ENCODE measurements at places on chromosomes 5 and 9. TPM values are rescaled to one million over a fixed set of nuclear protein-coding genes. Genes with fewer than 3 reads are reported as not detected.

The FKBP15 gene
- 22.0 TPM for total RNA-seq

The TMEM174 gene
- total RNA-seq: not detected

The ADAMTS16 gene
- 0.28 TPM for total RNA-seq

The DCAF12 gene
- 39.6 TPM for total RNA-seq

The IL13 gene
- total RNA-seq: not detected

The NEUROG1 gene
- not detected for total RNA-seq

The IFNA2 gene
- total RNA-seq: not detected

The SPINK13 gene
- total RNA-seq: not detected

The STRBP gene
- total RNA-seq: 84.9 TPM

The ROR2 gene
- 12.3 TPM for total RNA-seq

GRCh38 chr5:178240766-178241165 is 8.2 kb upstream of the PHYKPL start:
- H3K36me3 ChIP-seq: no peaks in the 10 kb centered on the region
- no peak for DNase-seq
- H3K27me3 ChIP-seq: no peaks in the 10 kb centered on the region

GRCh38 chr9:8251566-8251965 is 452.0 kb upstream of the DMAC1 start:
- no peaks in the 10 kb centered on the region for H3K27me3 ChIP-seq
- no peaks in the 10 kb centered on the region for H3K4me1 ChIP-seq
- no peak overlapping the region for H3K27ac ChIP-seq

GRCh38 chr9:83537331-83538171 is 650 bp downstream of the FRMD3 start:
- H3K27me3 ChIP-seq: peaks cover 80% of the 10 kb centered on the region
- DNase-seq: no peak
- H3K4me3 ChIP-seq: peak overlapping the region; percentile 44
- H3K36me3 ChIP-seq: no peaks in the 10 kb centered on the region
- no peak overlapping the region for H3K27ac ChIP-seq

GRCh38 chr5:57499262-57500050 is 16.8 kb upstream of the ACTBL2 start:
- peak; percentile 59 for DNase-seq
- no peak overlapping the region for H3K27ac ChIP-seq
- H3K4me3 ChIP-seq: peak overlapping the region; percentile 19
- no peaks in the 10 kb centered on the region for H3K36me3 ChIP-seq

GRCh38 chr5:168282120-168282519 is 9.3 kb upstream of the WWC1 start:
- no peaks in the 10 kb centered on the region for H3K4me1 ChIP-seq
- no peaks in the 10 kb centered on the region for H3K36me3 ChIP-seq
- no peak overlapping the region for H3K27ac ChIP-seq
- no peaks in the 10 kb centered on the region for H3K27me3 ChIP-seq
- DNase-seq: peak; percentile 17
- no peak overlapping the region for H3K4me3 ChIP-seq

GRCh38 chr9:35972093-35972492 is 14.1 kb upstream of the OR2S2 start:
- DNase-seq: no peak
- no peak overlapping the region for H3K27ac ChIP-seq
- H3K4me3 ChIP-seq: no peak overlapping the region

DNA sequence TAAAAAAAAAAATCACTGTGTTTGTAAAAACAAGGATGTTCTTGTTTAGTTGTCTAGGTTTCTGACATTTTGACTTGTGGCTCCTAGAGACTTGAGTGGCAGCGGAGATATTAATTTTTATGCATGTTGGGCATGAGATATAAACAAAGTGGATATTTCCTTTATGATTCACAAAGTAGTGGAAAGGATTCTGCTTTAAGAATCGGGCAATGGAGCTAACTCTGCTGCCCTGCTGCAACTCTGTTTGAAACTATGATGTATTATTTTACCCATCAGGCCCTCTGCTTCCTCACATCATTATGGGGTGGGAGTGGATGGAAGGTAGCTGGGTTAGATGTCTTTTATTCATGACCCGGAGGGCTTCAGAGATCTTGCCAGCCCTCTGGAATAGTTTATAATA is 94.1 kb upstream of the CD180 start:
- H3K36me3 ChIP-seq: no peaks in the 10 kb centered on the region
- no peaks in the 10 kb centered on the region for H3K27me3 ChIP-seq
- H3K4me3 ChIP-seq: no peak overlapping the region
- peaks cover 38% of the 10 kb centered on the region for H3K4me1 ChIP-seq

GRCh38 chr5:81422671-81423070 is 28.7 kb upstream of the ACOT12 start:
- H3K4me1 ChIP-seq: peaks cover 5% of the 10 kb centered on the region
- H3K4me3 ChIP-seq: no peak overlapping the region
- no peaks in the 10 kb centered on the region for H3K27me3 ChIP-seq
- no peak for DNase-seq
- no peaks in the 10 kb centered on the region for H3K36me3 ChIP-seq

- no peak overlapping the region for H3K27ac ChIP-seq
- no peak overlapping the region for H3K4me3 ChIP-seq
- H3K27me3 ChIP-seq: peaks cover 7% of the 10 kb centered on the region
- H3K4me1 ChIP-seq: no peaks in the 10 kb centered on the region
- no peak for DNase-seq
Measured at GRCh38 chr5:151550146-151550545, 41.0 kb downstream of the FAT2 start.

DNA sequence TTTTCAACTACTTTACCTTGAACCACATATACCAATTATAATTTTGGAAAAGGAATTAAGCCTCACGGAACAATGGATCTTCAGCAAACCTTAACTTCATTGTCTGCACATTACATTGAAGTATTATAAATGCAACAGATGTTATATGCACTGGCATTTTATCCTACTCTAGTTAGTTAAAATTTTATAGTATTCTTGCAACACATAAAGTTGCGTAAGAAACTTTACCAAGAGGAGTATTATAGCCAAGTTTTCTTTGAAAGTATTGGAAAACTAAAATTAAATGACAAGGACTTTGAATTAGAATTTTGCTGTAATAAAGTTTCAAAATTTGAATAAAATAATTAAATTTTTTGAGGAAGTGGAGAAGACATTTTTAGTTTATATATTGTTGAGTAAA is 63.4 kb upstream of the SREK1 start:
- peaks cover 6% of the 10 kb centered on the region for H3K36me3 ChIP-seq
- no peaks in the 10 kb centered on the region for H3K4me1 ChIP-seq
- no peak overlapping the region for H3K27ac ChIP-seq
- H3K27me3 ChIP-seq: no peaks in the 10 kb centered on the region

DNA sequence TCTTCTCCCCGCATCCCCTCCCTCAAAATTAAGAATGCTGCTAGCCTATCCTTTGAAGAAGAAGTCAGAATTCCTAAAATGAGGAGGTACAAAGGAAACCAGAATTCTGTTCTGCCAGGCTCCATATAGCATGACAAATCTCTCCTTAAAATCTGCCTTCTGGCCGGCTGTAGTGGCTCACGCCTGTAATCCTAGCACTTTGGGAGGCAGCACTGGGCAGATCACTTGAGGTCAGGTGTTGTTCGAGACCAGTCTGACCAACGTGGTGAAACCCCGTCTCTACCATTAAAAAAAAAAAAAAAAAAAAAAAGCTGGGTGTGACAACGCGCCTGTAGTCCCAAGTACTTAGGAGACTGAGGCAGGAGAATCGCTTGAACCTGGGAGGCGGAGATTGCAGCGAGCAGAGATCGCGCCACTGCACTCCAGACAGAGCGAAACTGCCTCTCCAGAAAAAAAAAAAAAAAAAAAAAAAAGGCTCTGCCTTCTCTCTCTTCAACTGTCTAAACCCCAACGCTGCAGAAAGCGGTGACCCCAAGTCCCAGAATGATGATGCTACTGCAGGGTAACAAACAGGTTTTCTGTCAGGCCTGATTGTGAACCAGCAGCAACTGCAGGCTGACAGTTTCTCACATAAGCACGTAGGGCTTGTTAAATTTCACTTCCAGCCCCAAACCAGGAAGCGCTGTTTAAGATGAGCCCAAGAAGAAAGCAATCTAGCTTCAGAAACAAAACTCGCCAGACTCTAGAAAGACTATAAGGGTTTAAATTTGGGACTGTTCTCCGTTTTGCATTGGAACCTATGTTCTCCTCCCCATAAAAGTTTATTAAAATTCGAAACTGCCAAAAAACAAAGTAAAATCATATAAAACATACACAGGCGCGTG is 963 bp upstream of the CAST start:
- DNase-seq: peak; percentile 25
- no peaks in the 10 kb centered on the region for H3K4me1 ChIP-seq
- no peaks in the 10 kb centered on the region for H3K36me3 ChIP-seq
- H3K27ac ChIP-seq: no peak overlapping the region

GRCh38 chr5:19608444-19609002 is 379.5 kb downstream of the CDH18 start:
- no peaks in the 10 kb centered on the region for H3K36me3 ChIP-seq
- no peaks in the 10 kb centered on the region for H3K4me1 ChIP-seq
- H3K27ac ChIP-seq: no peak overlapping the region
- H3K27me3 ChIP-seq: no peaks in the 10 kb centered on the region
- peak; percentile 9 for DNase-seq

- H3K27me3 ChIP-seq: no peaks in the 10 kb centered on the region
- DNase-seq: no peak
- H3K27ac ChIP-seq: no peak overlapping the region
Measured at GRCh38 chr5:125209650-125210049, 463.2 kb upstream of the ZNF608 start.

- H3K27me3 ChIP-seq: peaks cover 36% of the 10 kb centered on the region
- H3K36me3 ChIP-seq: no peaks in the 10 kb centered on the region
- no peaks in the 10 kb centered on the region for H3K4me1 ChIP-seq
Measured at GRCh38 chr5:175738126-175738525, 80.3 kb downstream of the HRH2 start.

DNA sequence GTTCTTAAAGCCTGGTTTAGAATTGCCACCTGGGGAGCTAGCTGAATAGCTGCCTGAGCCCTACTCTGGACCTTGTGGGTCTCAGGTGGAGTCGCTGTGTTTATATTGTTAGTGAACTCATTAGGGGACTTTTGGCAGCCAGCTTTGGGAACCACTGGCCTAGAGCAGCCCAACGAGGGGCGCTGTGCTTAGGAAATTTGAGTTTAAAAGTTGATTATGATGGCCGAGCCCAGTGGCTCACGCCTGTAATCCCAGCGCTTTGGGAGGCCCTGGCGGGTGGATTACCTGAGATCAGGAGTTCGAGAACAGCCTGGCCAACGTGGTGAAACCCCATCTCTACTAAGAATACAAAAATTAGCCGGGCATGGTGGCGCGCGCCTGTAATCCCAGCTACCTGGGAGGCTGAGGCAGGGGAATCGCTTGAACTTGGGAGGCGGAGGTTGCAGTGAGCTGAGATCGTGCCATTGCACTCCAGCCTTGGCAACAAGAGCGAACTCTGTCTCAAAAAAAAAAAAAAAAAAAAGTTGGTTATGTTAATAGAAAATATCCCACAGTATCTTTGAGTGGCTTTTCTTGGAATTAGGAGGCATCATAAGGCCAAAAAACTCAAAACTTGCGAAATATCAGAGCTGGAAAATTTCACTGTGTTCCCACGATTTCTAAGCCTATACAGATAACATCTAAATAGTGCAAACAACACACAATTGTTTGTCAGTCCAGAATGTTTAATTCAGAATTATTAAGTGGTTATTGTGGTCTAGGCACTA is 809 bp downstream of the MCCC2 start:
- peak overlapping the region; percentile 77 for H3K4me3 ChIP-seq
- no peak for DNase-seq
- H3K4me1 ChIP-seq: peaks cover 5% of the 10 kb centered on the region
- H3K36me3 ChIP-seq: no peaks in the 10 kb centered on the region

- H3K4me1 ChIP-seq: no peaks in the 10 kb centered on the region
- H3K4me3 ChIP-seq: no peak overlapping the region
- no peaks in the 10 kb centered on the region for H3K36me3 ChIP-seq
- H3K27me3 ChIP-seq: no peaks in the 10 kb centered on the region
- no peak for DNase-seq
Measured at GRCh38 chr5:179313849-179314521, 31.3 kb downstream of the ADAMTS2 start.

- H3K4me1 ChIP-seq: no peaks in the 10 kb centered on the region
- H3K4me3 ChIP-seq: no peak overlapping the region
- H3K27me3 ChIP-seq: no peaks in the 10 kb centered on the region
- no peak overlapping the region for H3K27ac ChIP-seq
- H3K36me3 ChIP-seq: no peaks in the 10 kb centered on the region
- DNase-seq: no peak
Measured at GRCh38 chr5:25823330-25823873, 1178.6 kb upstream of the CDH10 start.

- no peaks in the 10 kb centered on the region for H3K36me3 ChIP-seq
- peaks cover 27% of the 10 kb centered on the region for H3K27me3 ChIP-seq
- peak; percentile 96 for DNase-seq
- H3K4me3 ChIP-seq: peak overlapping the region; percentile 69
- peak overlapping the region; percentile 98 for H3K27ac ChIP-seq
Measured at GRCh38 chr5:141040093-141040770, 10.9 kb upstream of the PCDHB1 start.

DNA sequence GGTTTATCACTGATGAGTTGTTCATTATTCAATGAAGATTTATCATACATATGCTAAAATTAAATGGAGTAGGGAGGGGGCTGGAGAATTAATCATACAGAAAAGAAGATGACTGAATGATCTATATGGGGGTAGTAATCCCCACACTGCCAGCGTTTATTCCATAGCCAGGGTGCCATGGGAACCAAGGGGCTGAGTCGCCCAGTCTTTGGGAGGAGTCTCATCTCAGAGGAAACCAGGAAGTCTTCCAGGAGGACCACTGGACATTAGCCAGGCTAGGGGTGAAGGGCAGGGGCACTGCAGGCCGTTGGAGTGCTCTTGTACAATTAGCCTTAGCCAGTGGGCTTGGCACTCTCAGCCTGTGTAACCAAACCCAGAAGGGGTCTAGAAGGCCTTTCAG is 226.5 kb downstream of the ARL15 start:
- DNase-seq: no peak
- H3K4me1 ChIP-seq: no peaks in the 10 kb centered on the region
- no peaks in the 10 kb centered on the region for H3K36me3 ChIP-seq

DNA sequence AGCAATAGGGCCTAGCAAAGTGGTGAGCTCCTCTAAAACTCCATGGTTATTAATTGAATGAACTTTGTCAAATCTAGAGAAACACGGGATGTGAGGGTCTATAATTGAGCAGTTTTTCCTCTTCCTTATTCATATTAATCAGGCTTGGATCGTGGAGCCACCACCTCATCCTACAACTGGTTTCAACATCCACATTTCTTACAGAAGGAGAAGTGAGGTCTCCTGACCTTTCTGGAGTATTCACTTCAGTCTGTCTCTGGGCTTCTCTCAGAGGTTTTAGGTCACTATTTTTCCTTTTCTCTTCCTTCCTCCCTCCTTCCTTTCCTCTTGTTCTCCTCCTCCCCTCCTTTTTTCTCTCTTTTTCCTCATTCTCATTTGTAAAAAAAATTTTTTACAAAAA is 177.3 kb upstream of the ACTBL2 start:
- H3K4me3 ChIP-seq: no peak overlapping the region
- DNase-seq: no peak
- H3K36me3 ChIP-seq: no peaks in the 10 kb centered on the region

GRCh38 chr5:159133041-159133741 is 33.5 kb upstream of the EBF1 start:
- no peaks in the 10 kb centered on the region for H3K27me3 ChIP-seq
- no peaks in the 10 kb centered on the region for H3K36me3 ChIP-seq
- peak; percentile 60 for DNase-seq

- H3K4me1 ChIP-seq: peaks cover 4% of the 10 kb centered on the region
- no peak for DNase-seq
- H3K27me3 ChIP-seq: no peaks in the 10 kb centered on the region
- no peak overlapping the region for H3K27ac ChIP-seq
Measured at GRCh38 chr5:132656774-132657355, 1.1 kb upstream of the IL13 start.

GRCh38 chr5:158174918-158175851 is 316.2 kb upstream of the CLINT1 start:
- H3K4me1 ChIP-seq: no peaks in the 10 kb centered on the region
- no peak overlapping the region for H3K27ac ChIP-seq
- no peaks in the 10 kb centered on the region for H3K27me3 ChIP-seq
- no peaks in the 10 kb centered on the region for H3K36me3 ChIP-seq
- no peak overlapping the region for H3K4me3 ChIP-seq
- DNase-seq: peak; percentile 61

Measured in A673 (cell line).